Stimulated activated CD4-positive, alpha-beta T cell treated with anti-CD3 and anti-CD28 coated beads, Interleukin-4, amount 100 ng/mL, for 24 hours (primary cell): ENCODE measurements at places on chromosomes 4 and X.

DNA sequence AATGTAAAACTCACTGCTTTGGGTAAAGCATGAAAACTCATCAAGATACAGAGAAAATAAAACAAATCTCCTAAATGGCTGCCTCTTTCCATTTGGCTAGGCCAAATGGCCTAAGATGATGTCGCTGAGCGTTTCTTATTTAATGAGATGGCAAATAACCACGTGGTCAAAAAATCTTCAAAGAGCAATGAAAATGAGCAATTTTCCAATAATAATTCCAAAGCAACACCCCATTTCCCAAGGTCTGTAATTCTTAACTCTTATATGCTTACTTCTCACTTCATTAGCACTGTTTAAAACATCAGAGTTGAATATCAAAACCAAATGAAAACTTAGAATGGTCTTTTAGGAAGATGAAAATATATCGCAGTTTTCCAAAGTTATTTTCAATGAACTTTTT is 222.3 kb upstream of the MID1 start:
- DNase-seq: no peak

DNA sequence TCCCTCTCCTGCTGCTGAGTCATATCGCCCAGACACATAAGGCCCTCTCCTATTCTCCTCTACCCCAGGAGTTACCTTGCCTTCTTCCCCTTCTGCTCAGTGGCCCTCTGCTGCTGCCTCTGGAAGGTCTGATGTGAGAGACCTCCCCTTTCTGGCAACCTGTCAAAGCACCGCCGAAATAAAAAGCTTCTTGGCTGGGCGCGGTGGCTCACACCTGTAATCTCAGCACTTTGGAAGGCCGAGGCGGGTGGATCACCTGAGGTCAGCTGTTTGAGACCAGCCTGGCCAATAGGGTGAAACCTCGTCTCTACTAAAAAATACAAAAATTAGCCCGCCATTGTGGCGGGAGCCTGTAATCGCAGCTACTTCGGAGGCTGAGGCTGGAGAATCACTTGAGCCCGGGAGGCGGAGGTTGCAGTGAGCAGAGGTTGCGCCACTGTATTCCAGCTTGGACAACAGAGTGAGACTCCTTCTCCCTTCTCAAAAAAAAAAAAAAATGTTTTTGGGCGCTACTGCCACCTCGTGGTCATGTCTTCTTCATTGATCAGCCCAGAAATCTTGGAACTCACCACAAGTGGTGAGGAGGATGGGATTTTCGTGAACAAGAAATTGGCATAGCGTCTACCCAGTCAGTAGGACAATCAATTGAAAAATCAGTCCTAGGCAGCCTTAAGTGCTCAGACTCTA is 8.6 kb upstream of the ZXDA start:
- DNase-seq: no peak

- no peak for DNase-seq
These were observed 305.2 kb upstream of the ARSJ start for GRCh38 chr4:114284629-114285028.

- no peak for DNase-seq
These were observed 623.5 kb downstream of the FSTL5 start for GRCh38 chr4:161540265-161540664.

DNA sequence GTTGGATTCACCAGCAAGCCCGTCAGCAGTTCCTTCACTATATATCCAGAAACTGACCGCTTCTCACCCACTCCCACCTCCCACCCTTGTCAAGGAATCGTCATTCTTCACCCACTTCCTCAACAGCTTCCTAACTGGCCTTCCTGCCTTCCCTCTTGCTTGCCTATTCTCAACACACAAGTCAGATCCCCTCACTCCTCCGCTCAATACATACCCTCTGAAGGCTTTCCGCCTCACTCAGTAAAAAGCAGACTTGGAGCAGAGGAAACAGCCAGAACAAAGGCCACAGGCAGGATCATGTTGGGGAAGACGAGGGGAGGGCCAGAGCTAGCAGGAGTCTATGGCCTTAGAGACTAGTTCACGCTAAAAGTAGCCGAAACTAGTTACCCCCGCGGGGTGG is 23.7 kb downstream of the RWDD4 start:
- no peak for DNase-seq

DNA sequence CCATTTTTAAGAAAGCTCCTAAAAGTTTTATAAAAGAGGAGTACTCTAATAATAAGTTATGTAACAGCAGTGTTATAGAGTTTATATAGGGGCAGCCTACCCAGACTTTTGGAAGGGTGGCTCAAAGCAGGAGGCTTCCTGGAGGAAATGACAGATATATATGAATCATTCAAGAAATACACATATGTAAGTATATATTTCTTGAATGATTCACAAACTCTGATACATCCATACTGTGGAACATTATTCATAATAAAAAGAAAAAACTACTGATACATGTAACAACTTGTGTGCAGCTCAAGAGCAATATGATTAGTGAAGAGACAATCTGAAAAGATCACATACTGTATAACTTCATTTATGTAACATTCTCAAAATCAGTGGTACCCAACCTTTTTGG is 166.2 kb downstream of the WDFY3 start:
- DNase-seq: no peak

DNA sequence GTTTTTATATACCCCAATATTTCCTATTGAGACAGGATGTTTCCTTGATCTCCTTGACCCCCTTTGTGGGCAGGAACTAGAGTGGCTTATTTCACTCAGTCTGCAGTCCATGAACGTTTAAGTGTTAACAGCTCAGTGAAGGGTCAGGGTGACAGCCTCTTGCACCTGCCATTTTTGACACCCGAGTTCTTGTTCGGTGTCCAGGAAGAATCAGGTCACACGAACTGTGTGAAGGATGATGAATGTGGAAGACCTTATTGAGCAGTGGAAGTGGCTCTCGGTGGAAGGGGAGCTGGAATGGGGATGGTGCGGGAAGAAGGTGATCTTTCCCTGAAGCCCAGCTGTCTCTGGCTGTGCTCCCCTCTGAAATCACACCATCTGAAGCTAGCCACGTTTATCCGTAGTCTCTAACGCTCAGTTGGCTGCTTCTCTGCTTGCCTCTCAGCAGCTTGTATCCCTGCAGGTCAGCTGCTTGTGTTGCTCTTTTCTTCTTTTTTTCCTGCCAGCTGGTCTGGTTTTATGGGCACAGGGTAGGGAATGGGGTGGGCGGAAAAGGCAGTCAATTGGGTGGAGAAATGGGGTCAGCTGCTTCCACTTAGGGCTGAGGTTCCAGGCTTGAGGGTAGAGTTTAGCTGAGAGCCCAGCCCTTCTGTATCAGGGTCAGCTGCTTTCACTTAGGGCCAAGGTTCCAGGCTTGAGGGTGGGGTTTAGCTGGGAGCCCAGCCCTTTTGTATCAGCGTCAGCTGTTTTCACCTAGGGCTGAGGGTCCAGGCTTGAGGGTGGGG is 29.0 kb upstream of the CCNG2 start:
- DNase-seq: no peak

DNA sequence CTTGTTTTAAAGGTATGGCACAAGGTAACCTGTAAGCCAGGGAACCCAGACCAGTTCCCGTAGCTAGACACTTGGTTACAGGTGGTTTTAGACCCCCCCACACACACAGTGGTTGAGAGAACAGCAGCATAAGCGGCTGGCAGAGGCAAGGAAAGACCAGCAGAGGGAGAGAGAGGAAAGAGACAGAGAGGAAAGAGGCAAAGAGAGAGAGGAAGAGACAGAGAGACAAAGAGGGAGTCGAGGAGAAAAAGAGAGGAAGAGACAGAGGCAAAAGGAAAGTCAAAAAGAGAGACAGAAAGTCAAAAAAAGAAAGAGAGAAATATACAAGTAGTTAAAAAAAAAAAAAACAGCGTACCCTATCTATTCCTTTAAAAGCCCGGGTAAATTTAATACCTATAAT is 19.5 kb upstream of the PCSK1N start:
- DNase-seq: no peak

GRCh38 chr4:13903901-13904300 is 276.4 kb upstream of the BOD1L1 start:
- DNase-seq: no peak
